ENCODE measurements at places on chromosomes 5 and 9. TPM values are rescaled to one million over a fixed set of nuclear protein-coding genes. Genes with fewer than 3 reads are reported as not detected.

DMRT3 gene
- not detected for total RNA-seq

DDX4 gene
- total RNA-seq: not detected

NSUN2 gene
- total RNA-seq: 130 TPM

EMB gene
- total RNA-seq: 28.1 TPM

CYLC2 gene
- total RNA-seq: not detected

CSF1R gene
- total RNA-seq: not detected

CNTNAP3 gene
- total RNA-seq: 4.9 TPM

POU5F2 gene
- 0.32 TPM for total RNA-seq

GRHPR gene
- total RNA-seq: 139 TPM

ADRA1B gene
- total RNA-seq: not detected

BRINP1 gene
- 0.13 TPM for total RNA-seq

MSX2 gene
- 2.0 TPM for total RNA-seq

ITK gene
- total RNA-seq: 20.6 TPM

WDR31 gene
- total RNA-seq: 2.4 TPM

ENTREP1 gene
- 2.7 TPM for total RNA-seq

PAX5 gene
- not detected for total RNA-seq

CRHBP gene
- total RNA-seq: not detected

ADRB2 gene
- 0.48 TPM for total RNA-seq

FAM219A gene
- 8.2 TPM for total RNA-seq

PCDH12 gene
- not detected for total RNA-seq

SELENOP gene
- total RNA-seq: 7.2 TPM

TSSK1B gene
- not detected for total RNA-seq

FST gene
- total RNA-seq: 0.74 TPM

PCDHGB1 gene
- total RNA-seq: 1.6 TPM

CDH12 gene
- total RNA-seq: 35.9 TPM

NLN gene
- 31.4 TPM for total RNA-seq

CARD9 gene
- total RNA-seq: 0.05 TPM

SLC23A1 gene
- not detected for total RNA-seq

FOXD4L5 gene
- not detected for total RNA-seq

SLC1A1 gene
- total RNA-seq: 1.6 TPM

CDH6 gene
- total RNA-seq: not detected

DHX29 gene
- total RNA-seq: 36.3 TPM

GCNT1 gene
- 0.24 TPM for total RNA-seq

FBXW11 gene
- 50.6 TPM for total RNA-seq

PCSK5 gene
- 0.08 TPM for total RNA-seq

UBE2R2 gene
- 12.2 TPM for total RNA-seq

AHRR gene
- total RNA-seq: 20.0 TPM

SLC36A2 gene
- not detected for total RNA-seq

IFNA13 gene
- not detected for total RNA-seq
